ENCODE measurements at places on chromosomes 2 and 18.

- no peak for DNase-seq
Measured at GRCh38 chr2:14284244-14284643, 348.3 kb upstream of the LRATD1 start.

- DNase-seq = no peak
Measured at GRCh38 chr2:109213646-109214433, 84.8 kb downstream of the SH3RF3 start.

GRCh38 chr2:161206471-161207032, 46.3 kb downstream of the TANK start:
- DNase-seq = no peak

DNA sequence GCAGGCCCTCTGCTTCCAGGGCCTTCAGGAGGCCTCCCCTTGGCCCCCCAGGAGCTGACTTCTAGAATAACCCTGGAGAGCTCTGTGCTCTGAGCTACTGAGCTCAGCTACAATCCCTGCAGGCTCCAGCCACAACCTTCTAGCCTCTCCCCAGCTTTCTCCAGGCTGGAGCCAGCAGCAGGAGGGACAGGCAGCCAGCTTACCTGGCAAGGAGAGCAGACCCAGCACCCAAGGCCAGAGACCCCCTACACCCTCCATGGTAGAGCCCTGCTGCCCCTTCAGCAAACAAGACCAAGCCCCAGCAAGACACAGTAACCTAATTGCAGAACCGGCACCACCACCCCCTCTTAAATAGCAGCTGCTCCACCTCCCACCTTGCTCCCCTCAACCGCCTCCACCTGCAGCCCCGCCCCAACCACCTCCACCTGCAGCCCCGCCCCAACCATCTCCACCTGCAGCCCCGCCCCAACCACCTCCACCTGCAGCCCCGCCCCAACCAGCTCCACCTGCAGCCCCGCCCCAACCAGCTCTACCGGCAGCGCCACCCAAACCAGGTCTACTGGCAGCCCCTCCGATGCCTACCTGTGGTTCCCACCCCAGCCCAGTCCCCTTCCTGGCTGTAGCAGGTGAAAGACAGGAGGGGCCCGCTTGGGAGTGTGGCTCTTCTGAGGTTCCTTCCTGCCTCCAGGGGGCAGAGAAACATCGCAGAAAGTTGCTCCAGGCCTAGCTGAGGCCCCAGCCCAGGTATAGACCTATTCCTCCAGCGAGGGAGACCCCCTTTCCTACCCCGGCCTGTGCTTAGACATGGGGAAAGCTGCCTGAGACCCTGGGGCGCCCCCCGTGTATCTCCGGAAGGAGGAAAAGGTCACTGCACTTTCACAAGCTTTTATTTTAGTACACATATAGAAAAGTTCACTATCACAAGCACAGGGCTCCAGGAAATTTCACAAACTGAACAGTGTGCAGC, at the start of gene ASTL:
ASTL (minus strand) TSS at position 324 of the 967 bp plus-strand sequence; CDS start at position 258, 66 bp downstream.
- DNase-seq = no peak

DNA sequence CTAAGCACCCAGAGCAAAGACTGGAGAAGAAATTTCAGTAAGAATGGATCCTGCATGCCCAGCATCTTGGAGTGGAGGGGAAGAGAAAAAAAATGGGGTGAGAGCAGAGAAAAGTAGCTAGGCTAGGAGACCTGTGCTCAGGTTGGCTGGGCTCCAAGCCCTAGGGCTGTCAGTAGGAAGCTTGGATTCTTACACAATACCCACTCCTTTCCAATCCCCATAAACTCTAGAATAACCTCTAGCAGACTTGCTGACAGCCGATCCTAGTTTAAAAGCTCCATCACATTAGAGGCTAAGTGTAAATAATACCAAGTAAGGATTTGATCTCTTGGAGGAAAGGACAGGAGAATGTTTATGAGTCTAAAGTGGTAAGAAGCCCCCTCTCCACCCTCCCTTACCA, 46.2 kb upstream of the NABP1 start:
- no peak for DNase-seq

DNA sequence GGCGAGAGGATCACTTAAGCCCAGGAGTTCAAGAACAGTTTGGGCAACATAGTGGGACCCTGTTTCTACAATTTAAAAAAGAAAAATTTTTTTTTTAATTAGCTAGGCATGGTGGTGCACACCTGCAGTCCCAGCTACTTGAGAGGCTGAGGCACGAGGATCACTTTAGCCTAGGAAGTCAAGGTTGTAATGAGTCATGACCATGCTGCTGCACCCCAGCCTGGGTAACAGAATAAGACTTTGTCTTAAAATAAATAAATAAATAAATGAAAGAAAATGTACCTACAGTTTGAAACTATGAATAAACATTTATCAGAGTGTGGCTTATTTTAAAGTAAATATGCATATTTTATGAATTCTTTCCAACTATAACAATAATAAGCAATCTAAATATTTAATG, 16.7 kb downstream of the PDE1A start:
- no peak for DNase-seq

GRCh38 chr2:5379811-5380210, 312.4 kb upstream of the SOX11 start:
- no peak for DNase-seq
